ENCODE measurements at places on chromosomes 5 and 9.
A peak's percentile ranks its signal among the peaks of the same experiment; 100 is the strongest.

GRCh38 chr5:99765011-99765410 lies 770.2 kb upstream of the FAM174A start:
- H3K36me3 ChIP-seq, result no peaks in the 10 kb centered on the region
- H3K4me3 ChIP-seq, result no peak overlapping the region
- H3K4me1 ChIP-seq, result no peaks in the 10 kb centered on the region
- peaks cover 1% of the 10 kb centered on the region for H3K27me3 ChIP-seq
- no peak for DNase-seq

GRCh38 chr5:174046558-174046957 lies 1.1 kb downstream of the NSG2 start:
- H3K4me3 ChIP-seq, result no peak overlapping the region
- H3K27ac ChIP-seq, result no peak overlapping the region
- no peaks in the 10 kb centered on the region for H3K36me3 ChIP-seq
- DNase-seq, result no peak

DNA sequence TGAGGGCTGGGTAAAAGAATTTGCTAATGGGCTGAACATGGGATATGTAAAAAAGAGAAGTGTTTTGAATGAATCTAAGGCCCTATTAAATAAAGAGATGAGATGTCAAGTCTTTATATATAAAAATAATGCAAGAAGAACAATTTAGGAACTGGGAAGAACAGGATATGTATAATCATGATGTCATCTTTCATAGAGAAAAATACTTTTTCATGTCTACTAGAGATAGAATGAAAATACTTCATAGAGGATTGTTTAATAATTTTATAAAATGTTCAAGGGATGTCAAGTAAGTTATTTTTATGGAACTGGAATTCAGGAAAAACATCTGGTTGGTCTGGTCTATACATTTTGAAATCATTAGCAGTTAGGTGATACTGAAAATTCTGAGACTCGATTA lies 799.0 kb upstream of the CTNND2 start:
- no peaks in the 10 kb centered on the region for H3K27me3 ChIP-seq
- H3K4me3 ChIP-seq, result no peak overlapping the region

DNA sequence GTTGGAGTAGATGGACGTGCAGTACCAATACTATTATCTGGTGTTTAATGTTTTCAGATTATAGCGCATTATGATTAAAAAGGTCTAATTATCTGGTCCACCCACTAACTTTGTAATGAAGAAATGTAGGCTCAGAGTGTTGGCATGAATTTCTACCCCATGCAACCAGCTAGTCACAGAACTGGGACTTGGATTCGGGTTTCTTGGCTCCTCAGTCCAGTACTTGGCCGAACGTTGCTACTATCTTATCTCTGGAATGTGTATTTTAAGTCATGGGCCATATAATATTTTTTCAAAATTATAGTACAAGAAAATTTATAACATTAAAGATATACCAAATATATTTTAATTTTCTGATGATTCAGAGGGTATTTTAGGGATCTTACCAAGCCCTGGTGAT lies 657.5 kb upstream of the DMAC1 start:
- no peak overlapping the region for H3K4me3 ChIP-seq
- no peaks in the 10 kb centered on the region for H3K27me3 ChIP-seq
- DNase-seq, result no peak

- peaks cover 8% of the 10 kb centered on the region for H3K27me3 ChIP-seq
- no peak overlapping the region for H3K27ac ChIP-seq
- H3K36me3 ChIP-seq, result no peaks in the 10 kb centered on the region
- no peak for DNase-seq
Measured at GRCh38 chr5:73545403-73545779, 20.0 kb downstream of the ANKRA2 start.

GRCh38 chr5:41869151-41869723 lies 988 bp downstream of the OXCT1 start:
- H3K4me1 ChIP-seq, result peaks cover 35% of the 10 kb centered on the region
- H3K4me3 ChIP-seq, result peak overlapping the region; percentile 84
- DNase-seq, result peak; percentile 14
- no peaks in the 10 kb centered on the region for H3K36me3 ChIP-seq
- H3K27me3 ChIP-seq, result peaks cover 9% of the 10 kb centered on the region
- peak overlapping the region; percentile 90 for H3K27ac ChIP-seq

DNA sequence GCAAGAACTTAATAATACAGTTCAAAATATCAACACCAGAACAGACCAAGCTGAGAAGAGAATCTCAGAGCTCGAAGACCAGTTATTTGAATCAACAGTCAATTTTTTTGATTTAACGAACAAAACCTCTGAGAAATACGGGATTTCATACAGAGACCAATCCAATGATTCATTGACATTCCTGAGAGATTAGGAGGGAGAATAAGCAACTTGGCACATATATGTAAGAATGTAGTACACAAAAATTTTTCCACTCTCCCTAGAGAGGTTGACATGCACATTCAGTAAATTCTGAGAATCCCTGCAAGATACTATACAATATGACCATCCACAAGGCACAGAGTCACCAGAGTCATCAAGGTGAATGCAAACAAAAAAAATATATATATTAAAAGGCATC lies 1577.3 kb upstream of the C9orf72 start:
- H3K27me3 ChIP-seq, result no peaks in the 10 kb centered on the region
- peaks cover 3% of the 10 kb centered on the region for H3K36me3 ChIP-seq
- no peak for DNase-seq
- H3K27ac ChIP-seq, result no peak overlapping the region
- peaks cover 19% of the 10 kb centered on the region for H3K4me1 ChIP-seq

GRCh38 chr5:110716247-110717245 lies 9.9 kb downstream of the TMEM232 start:
- H3K27ac ChIP-seq, result no peak overlapping the region
- DNase-seq, result no peak
- H3K36me3 ChIP-seq, result no peaks in the 10 kb centered on the region

All from immature natural killer cell (primary cell).